ENCODE measurements at places on chromosomes 7 and 10.
A peak's percentile ranks its signal among the peaks of the same experiment; 100 is the strongest.

DNA sequence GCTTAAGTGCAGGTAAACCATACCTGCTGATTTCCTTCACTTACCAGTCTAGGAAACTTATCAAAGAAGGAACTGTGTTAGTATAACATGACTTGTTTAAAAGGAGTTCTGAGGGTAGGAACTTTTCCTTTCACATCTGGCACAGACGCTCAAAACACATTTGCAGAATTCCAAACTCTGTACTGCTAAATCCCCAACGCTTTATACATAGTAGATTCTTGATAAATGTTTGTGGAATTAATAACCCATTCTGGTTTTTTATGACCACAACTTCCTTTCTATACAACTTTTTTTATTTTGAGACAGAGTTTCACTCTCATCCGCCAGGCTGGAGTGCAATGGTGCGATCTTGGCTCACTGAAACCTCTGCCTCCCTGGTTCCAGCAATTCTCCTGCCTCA, 7.7 kb upstream of the TRUB1 start:
- no peak for DNase-seq

- DNase-seq: peak; percentile 17
Measured at GRCh38 chr7:156473476-156474240, 166.9 kb upstream of the RNF32 start.

GRCh38 chr7:98256431-98256830, 4.4 kb upstream of the TECPR1 start:
- DNase-seq: no peak

DNA sequence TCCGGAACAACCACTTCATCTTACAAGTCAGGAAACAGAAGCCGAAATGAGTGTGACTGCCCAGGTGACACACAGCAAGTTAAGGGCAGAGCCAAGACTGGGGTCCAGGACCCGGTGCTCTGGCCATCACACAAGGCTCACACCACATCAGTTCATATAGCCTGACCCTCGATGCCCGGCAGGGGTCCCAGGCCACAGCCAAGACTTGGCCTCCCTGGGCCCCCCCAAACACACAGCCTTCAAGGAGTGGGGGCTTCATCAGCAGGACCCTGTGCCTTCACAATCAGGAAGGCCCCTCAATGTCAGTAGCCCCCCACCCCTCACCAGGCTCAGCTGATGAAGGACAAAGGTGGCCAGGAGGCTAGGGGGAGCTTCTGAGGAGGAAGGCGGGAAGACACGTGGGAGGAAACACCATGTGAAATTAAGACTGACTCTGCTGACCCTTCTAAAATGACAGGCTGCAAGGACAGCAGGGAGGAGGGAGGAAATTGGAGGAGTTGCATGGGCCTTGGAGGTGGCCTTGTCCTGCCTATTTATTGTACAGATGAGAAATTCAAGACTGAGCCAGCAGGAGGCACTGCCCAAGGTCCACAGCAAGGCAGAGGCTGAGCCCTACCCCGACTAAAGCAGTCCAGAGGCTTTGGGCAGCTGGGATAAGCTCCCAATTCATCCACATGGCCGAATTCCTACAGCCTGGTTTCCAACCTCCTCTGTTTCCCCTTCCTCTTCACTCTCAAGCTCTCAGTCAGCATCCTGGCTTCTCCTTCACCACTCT, 216.1 kb upstream of the ZMIZ1 start:
- DNase-seq: peak; percentile 35

- no peak for DNase-seq
Measured at GRCh38 chr7:88398459-88398858, 91.8 kb upstream of the STEAP4 start.

GRCh38 chr7:121560267-121560990, 164.3 kb upstream of the FAM3C start:
- DNase-seq: no peak

DNA sequence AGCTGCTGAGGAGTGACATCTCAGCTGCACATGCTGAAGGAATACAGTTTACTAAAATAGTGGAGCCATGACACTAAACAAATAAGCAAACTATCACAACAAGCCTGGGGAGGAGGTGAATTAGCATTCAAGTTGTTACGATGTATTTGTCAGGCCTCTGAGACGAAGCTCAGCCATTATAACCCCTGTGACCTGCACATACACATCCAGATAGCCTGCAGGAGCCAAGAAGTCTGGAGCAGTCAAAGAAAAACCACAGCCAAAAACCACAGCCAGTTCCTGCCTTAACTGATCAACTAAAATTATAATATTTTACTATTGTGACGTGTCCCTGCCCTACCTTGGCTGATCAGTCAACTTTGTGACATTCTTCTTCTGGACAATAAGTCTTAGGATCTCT, 68.6 kb downstream of the NSUN6 start:
- no peak for DNase-seq

DNA sequence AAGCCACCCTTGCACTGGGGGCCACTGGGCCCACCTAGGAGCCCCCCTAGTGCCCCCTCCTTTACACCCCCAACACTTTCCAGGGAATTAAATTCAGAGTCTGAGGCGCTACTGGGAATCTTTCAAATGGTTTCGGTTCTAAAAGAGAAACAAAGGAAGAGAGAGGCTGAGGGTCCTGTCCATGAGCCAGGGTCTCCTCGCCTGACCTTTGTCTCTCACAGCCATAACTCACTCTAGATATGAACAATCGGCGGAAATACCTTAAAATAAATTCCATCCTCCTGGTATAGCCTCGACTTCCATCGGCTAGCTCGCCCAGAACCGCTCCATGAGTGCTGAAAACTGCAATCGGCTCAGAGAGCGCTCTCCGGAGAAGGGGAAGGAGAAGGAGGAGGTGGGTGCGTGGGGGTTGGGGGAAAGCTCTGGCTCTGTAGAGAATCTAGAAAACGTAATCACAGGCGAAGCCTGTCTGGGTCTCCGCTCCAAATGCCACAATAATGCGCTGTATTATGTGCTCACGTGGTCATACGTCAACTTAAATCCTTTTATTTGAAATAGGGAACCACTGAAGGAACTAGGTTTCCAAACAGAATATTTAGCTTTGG, 12.6 kb downstream of the HOXA4 start:
- no peak for DNase-seq

DNA sequence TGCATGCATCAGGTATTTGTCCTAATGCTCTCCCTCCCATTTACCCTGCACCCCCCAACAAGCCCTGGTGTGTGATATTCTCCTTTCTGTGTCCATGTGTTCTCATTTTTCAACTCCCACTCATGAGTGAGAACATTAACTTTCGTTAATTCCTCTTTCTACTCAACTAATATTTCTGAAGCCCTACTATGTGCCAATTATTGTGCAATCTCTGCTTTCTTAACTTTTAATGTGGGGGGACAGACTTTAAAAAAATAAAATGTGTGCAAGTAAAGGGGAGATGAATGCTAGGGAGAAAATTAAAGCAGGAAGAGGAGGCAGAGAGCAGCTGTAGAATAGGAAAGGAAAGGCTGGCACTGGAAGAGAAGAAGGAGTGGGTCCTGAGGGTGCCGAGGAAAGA, 954.0 kb upstream of the C7orf33 start:
- DNase-seq: no peak

- no peak for DNase-seq
Measured at GRCh38 chr7:106484562-106484961, 176.4 kb downstream of the CCDC71L start.

GRCh38 chr10:60970526-60970925, 26.5 kb upstream of the RHOBTB1 start:
- no peak for DNase-seq

DNA sequence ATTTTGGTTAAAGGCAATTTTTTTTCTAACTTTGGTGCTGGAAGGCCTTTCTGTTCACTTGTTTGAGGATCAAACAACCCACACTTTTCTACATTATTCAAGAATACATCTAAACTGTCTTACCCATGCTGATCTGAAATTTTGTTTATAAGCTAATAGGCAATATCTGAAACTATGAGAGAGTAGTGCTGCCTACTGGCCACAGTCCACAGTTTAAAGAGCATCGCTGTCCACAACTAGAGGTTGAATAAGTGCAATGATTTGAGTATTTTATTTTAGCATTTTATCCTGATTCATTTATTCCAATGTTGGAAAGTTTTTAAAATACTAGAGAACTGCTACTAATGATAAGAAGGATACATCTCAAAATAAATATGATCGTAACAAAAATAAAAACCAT, 306.9 kb downstream of the ELMO1 start:
- DNase-seq: no peak

- DNase-seq: no peak
Measured at GRCh38 chr7:152520861-152521302, 85.1 kb upstream of the KMT2C start.

DNA sequence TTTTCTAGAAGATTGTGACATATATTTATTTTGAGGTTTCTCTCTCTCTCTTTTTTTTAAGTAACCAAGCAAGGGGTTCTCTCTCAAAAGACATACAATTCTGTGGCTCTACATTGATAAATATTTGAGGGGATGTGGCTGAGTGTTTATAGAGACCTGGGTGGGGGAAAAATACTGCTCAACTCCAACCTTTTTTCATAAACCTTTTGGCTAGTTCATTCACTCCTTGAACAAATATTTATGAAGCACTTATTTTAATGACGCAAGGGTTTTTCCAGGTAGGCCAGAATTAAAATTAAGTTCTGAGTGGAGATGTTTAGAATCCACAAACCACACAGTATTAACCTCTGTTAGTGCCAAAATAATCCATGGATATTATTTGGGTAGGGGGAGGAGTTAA, 100.2 kb downstream of the PTPRE start:
- no peak for DNase-seq

DNA sequence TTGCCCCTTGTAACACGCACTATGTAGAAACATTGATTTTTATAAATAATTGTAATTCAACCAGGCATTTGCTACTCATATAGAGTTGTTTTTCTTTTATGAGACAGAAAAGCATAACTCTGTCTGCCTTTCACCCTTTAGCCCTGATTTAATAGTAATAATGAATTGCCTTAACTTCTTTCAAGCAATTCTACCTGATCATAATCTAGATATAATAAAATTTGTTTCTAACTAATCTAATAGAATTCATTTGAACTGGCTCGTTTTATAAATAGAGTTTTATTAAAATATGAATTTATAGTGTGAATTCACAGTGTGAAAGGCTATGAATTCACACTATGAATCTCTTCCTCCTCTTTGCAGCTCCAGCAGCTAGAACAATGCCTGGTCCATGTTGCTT, 184.1 kb upstream of the PTN start:
- DNase-seq: no peak

DNA sequence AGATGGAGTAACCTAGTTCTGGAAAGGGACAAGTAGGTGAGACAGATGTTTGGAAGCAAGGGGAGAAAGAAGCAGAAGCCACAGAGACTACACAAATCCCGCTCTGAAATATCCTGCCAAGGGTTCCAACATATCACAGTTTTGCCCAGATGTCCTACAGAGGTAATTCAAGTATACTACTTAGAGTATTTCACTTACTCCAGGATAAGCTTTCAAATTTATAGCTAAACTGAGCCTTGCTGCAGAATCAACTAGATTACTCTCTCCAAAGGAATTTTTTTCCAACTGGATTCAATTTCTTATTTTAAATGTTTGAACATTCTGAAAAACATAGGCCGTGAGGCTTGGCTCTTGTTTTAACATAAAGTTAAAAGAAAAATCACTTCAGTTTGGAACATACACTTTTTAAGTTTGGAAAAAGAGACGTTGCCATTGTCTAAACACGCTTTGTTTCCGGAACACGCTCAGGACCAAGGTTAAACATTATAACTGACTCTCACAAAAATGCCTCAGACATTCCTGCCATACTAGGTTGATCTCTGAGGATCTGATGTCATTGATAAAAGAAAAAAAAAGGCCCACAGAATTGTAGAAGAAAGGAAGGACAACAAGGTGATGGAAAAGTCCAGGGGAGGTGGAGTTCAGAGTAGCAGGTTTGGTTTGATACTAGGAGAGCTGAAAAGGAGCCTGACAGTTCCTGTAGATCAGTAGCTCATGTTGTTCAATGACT, 74.8 kb downstream of the FAM185A start:
- DNase-seq: no peak

- DNase-seq: no peak
Measured at GRCh38 chr10:76022366-76022765, 590.9 kb downstream of the LRMDA start.

- no peak for DNase-seq
Measured at GRCh38 chr7:150927956-150928344, 50.2 kb downstream of the KCNH2 start.

GRCh38 chr10:37711617-37712488, 145.6 kb downstream of the ZNF248 start:
- no peak for DNase-seq

- no peak for DNase-seq
Measured at GRCh38 chr7:151993977-151994676, 31.3 kb upstream of the GALNT11 start.

GRCh38 chr10:14456218-14456869, 125.6 kb upstream of the FRMD4A start:
- no peak for DNase-seq

GRCh38 chr7:114663502-114663901, 248.9 kb downstream of the FOXP2 start:
- DNase-seq: no peak

GRCh38 chr7:142669074-142669654, 80.1 kb upstream of the PRSS1 start:
- DNase-seq: no peak

GRCh38 chr10:18235477-18235876, 95.3 kb downstream of the CACNB2 start:
- no peak for DNase-seq

DNA sequence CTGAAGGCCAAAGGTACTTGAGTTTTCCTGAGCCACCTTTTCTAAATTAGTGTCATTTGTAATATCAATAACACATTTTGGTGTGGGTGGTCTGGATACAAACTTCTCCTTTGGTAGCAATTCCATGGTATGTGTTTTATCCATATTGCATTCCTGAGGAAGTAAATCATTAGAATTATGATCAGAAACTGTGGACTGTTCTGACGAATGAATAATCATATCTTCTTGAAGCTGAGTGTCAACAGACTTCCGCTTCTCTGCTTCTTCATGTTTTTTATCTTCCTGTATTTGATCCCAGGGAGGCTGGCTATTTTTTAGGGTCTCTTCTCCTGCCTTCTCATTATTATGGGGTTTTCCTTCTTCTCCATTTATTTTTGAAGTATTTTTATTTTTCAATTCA, 81.4 kb downstream of the NRBF2 start:
- DNase-seq: no peak

DNA sequence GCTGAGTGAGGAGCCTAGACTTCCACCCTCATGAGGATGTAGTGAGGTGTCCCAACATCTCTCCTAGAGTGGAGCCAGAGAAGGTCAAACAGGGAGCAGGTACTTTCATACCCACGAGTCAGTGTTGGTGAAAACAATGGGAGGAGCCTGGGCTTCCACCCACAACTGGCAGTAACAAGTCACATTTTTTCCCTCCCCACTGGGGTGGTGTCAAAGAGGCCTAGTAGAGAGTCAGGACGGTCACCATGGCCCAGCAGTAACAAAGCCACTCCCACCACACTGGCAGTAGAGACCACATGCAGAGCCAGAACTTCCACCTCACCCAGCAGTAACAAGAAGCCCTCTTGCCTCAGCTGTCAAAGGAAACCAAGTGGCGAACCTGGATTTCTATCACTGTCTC, 280.2 kb upstream of the IMMP2L start:
- DNase-seq: no peak

DNA sequence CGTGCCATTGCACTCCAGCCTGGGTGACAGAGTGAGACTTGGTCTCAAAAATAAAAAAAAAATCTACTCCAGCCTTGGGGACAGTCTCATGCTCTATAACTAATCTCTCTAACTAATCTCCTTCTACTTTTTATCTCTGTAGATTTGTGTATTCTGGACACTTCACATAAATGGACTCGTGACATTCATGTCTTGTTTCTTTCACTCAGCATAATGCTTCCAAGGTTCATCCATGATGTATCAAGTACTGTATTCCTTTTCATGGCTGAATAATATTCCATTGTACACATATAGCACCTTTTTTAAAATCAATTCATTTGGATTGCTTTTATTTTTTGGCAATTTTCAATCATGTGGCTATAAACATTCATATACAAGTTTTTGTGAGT, 9.8 kb upstream of the COL26A1 start:
- no peak for DNase-seq

Measured in renal pelvis (tissue), 12 donors.